NCI-H2171 treated with DMSO at 0.1 percent for 48 hours (cell line): ENCODE measurements at places on chromosomes 4 and X.

DNA sequence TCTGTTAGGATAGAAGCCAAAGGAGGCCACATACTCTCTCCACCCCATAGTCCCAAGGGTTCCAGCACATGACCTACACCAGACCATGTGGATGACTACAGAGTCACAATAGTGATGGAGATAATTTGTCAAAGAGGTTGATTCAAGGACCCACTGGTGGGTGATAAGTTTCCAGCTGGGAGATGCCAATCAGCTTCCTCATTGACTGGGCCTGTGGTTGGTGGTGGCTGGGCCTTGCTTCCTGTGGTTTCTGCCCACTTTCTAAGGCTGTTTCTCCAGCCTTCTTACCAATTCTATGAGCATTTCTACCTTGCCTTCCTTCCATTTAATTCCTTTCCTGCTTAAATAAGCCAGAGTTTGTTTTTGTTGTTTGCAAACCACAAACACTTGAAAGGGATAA, 95.5 kb upstream of the CPEB2 start:
- no peak for DNase-seq

DNA sequence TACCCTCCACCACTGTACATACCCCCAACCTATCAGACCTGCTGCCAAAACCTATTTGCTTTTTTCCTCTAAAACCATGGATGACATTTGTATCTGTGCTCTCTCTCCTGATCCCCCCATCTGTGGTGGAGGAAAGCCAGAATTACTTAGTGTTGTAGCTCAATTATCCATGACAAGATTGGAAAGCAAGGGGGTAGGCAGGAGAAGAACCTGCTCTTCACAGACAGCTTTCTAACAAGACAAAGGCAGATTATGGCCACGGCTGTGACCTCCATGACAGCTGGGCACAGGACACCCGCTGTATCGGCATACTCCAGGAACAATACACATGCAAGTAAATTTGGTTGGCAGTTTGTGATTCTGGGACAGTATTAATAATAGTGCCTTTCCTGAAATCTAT, 186.7 kb downstream of the ENOX2 start:
- DNase-seq = no peak

- DNase-seq = no peak
Observed at GRCh38 chrX:130444641-130445336, 43.0 kb downstream of the RBMX2 start.

- DNase-seq = peak; percentile 4
Observed at GRCh38 chrX:133838761-133839676, 146.4 kb downstream of the GPC3 start.

- DNase-seq = no peak
Observed at GRCh38 chrX:150049647-150050046, 111.4 kb upstream of the EOLA2 start.

DNA sequence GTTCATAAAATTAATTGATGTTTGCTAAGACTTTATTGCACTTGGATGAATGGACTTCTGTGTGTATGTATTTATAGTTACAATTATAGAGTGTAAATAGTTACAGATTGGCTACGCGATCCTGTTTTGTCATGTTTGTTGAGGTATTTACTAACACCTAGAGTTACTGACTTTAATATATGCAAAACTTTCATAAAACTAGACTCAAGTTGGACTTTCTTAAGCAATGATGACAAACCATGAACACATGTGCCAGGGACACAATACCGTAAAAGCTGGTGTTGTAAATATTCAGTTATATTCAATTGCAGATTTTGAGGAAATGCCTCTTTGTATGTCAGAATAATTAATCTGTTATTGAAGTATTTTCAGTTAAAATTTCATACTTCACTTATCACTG, 6.1 kb downstream of the GRIA2 start:
- no peak for DNase-seq

DNA sequence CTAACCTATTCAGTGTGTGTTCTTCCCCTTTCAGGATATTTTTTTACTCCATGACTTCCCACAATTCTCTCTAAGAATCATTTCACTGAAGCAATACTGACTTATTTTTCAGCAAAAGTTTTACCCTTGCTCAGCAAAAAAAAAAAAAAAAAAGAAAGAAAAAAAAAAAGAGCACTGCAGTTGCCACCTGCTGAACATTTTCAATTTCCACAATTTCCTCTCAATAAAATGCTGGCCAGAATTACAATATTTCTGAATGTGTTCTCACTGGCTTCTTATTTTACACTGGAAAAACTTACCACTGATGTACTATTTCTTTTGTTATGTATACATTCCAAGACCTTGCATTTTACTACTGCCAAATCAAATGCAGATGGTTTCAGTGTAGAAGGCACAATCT, 210.4 kb downstream of the PAPSS1 start:
- DNase-seq = no peak

DNA sequence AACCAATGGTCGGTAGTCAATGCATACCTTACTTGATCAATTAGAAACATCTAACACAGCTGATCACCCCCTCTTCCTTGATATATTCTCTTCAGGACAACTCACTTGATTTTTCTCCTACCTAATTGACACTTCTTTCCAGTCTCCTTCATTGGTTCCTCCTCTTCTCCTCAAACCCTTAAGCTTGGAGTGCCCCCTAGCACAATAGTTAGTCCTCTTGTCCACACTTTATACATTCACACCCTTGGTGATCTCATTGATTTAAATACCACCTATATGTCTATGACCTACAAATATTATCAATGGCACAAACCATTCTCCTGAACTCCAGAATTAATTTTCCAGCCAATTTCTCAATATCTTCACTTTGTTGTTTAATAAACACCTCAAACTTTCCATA, 724.0 kb downstream of the ADGRL3 start:
- no peak for DNase-seq

DNA sequence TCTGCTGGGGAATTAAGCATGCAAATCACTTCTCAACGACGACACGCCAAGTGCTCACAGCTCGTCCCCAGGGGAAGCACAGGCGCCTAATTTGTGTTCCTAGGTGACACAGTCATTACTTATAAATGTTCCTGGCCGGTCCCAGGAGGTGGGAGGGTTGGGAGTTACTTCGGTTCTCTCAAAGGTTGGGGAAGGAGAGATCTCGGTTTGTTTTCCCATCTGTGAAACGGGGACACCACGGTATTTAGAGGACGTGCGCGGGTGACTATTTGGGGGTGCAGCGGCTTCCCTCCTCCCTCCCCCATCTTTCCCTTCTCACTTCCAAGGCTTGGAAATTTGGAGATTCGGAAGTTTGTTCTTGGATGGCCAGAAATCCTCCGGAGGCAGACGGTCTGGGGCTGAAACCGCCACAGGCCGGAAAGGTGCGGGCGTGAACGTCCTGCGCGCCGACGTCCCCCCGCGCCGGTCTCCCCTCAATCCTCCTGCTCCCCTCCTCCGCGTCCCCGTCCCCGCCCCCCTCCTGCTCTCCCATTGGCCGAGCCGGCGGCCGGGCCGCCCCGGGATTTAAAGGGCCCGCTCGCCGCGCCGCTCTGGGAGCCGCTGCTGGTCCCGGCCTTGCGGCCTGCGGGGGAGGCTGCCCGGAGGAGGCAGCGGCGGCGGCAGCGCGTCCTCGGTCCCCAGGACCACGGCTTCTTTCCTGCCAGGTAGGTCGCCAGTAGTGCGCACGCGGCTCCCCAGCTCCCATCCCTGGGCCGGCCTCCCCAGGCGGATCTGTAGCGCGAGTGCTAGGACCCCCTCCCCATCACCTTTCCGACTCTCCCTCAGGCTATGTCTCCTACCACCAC, at the start of gene PORCN:
PORCN (plus strand) TSS at position 593 of the 845 bp plus-strand sequence. CDS start 829 bp downstream, outside the sequence.
- peak; percentile 38 for DNase-seq

DNA sequence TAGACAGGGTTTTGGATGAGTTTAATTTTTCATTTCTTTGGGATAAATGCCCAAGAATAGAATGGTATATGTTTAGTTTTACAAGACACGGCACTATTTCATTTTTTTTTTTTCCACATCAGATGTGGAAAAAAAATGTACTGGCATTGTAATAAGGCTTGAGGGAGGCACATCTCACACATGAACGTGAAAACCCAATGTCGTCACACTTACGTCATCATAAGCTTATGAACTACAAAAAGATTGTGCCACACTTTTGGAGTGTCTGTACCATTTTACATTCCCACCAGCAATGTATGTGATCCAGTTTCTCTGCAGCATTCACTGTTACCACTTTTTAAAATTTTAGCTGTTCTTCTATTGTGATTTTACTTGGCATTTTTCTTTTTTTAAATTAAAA, 74.2 kb downstream of the TAF1 start:
- no peak for DNase-seq

GRCh38 chr4:48337731-48338130, 3.6 kb upstream of the SLAIN2 start:
- no peak for DNase-seq

- DNase-seq = no peak
Observed at GRCh38 chr4:93466446-93466845, 362.1 kb upstream of the ATOH1 start.

DNA sequence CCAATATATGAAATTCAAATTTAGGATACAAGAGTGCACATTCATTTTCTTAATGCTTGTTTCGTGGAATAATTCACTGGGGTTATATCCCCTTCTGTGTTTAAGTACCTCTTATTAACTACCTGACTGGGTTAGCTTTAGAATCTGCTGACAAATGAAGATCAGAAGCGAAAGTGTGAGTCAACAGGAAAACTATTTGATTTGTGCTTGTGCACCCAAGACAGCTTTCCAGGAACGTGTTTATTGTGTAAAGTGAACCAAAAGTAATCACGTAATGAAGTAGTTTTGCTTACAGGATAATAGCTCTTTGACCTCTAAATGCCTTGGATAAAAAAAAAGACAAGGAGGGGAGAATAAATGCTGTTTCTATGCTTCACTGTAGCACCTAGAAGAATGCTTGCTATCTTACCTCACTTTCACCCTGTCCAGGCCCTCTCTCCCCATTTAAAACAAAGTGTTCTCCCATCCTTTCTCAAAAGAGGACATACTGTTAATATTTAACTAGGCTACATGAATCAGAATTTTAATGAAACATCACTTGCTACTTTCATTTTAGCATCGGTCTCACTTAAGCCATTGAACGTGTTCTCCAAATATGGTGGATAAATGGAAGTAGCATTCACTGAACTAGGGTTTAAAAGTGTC, 141.9 kb downstream of the THOC2 start:
- DNase-seq = no peak

DNA sequence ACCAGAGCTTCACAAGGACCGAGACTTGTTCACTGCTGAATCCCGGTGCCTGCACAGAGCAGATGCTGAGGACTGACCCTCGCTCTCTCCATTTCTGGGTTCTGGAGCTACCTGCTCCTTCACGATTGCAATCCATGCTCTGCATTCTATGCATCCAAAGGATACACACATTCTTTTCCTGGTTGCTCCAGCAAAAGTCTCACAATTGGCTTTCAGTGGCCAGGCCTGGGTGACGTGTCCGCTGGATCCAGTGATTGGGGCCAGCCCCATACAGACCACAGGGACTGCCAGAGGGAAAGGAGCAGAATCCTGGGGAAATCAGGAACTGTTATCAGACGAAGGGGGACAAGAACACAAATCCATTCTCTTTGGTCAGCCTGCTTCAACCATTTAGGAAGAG, 14.9 kb upstream of the CDKN2AIP start:
- no peak for DNase-seq

DNA sequence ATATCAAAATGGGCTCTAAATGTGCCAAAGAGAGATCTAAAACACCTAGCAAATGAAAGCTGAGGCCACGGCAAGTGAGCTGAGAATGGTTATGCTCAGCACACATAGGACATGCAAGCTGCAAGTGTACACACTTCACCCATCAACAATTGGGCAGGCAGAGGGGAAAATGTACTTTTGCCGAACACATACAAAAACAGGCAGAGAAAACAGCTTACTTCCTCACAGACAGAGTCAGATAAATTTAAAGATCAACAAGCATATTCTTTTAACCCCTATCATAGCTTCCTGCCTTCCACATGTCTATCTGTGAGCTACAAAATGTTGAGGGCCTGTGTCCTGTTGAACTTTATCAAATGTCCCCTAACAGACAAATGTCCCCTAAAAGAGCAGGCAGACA, 60.3 kb downstream of the SH3KBP1 start:
- no peak for DNase-seq

- no peak for DNase-seq
Observed at GRCh38 chr4:112411781-112412550, 104.0 kb downstream of the NEUROG2 start.

GRCh38 chrX:38225093-38225492, 4.4 kb upstream of the SRPX start:
- no peak for DNase-seq

- DNase-seq = no peak
Observed at GRCh38 chr4:38136604-38137003, 176.4 kb downstream of the PTTG2 start.

DNA sequence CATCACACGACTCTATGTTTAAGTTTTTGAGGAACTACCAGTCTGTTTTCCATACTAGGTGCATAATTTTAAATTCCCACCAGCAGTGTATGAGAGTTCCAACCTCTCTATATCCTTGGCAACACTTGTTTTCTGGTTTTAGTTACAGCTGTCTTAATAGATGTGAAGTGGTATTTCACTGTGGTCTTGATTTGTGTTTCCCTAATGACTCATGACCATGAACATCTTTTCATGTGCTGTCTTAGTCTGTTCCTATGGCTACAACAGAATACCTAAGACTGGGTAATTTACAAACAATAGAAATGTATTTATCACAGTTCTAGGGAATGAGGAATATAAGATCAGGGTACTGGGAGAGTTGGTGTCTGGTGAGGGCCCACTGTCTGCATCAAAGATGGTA, 51.5 kb upstream of the GPR78 start:
- DNase-seq = no peak

GRCh38 chrX:69066966-69067525, 98.2 kb downstream of the PJA1 start:
- no peak for DNase-seq

DNA sequence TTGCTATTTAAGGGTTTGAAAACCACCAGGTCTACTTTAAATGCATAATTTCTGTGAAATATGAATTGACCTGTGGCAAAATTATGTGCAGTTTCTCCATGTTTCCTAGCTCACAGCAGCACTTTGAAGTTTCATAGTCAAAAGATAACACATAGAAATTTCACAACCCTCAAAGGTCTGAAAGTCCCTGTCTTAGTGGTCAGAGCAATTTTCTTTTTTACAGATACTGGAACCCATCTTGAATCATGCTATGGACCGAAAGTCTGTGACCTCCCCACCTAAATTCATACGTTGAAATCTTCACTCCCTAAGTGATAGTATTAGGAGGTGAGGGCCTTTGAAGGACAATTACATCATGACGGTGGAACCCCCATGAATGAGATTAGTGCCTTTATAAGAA, 240.4 kb upstream of the BMP3 start:
- no peak for DNase-seq

- no peak for DNase-seq
Observed at GRCh38 chr4:101283434-101283833, 63.9 kb downstream of the PPP3CA start.

GRCh38 chr4:82063017-82063416, 310.8 kb downstream of the HNRNPD start:
- DNase-seq = no peak
